ENCODE measurements at places on chromosomes 3 and 15.

- DNase-seq, result no peak
Measured at GRCh38 chr15:22966321-22967083, 13.7 kb downstream of the CYFIP1 start.

- DNase-seq, result no peak
Measured at GRCh38 chr3:72229952-72230351, 445.0 kb upstream of the PROK2 start.

DNA sequence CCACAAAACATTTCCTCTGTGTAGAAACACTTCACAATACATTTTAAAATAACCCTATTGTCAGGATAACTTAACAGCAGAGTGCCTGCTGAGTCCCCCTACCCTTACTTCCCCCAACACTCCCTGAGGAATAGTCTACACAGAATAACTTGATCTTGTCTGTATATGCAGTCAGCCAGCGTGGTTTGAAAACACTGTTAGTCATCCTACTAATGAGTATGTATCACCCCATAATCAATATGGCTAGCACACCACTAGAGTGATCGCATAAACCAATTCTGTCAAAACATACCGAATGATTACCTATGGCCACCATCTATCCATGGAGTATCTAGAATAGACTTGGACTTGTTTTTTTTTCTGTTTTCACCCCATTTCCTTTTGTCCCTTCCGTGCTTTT lies 152.7 kb upstream of the NECTIN3 start:
- no peak for DNase-seq

- no peak for DNase-seq
Measured at GRCh38 chr3:140627756-140628155, 50.1 kb upstream of the TRIM42 start.

- no peak for DNase-seq
Measured at GRCh38 chr3:194854659-194855390, 169.1 kb downstream of the FAM43A start.

- no peak for DNase-seq
Measured at GRCh38 chr3:9913601-9914000, 3.3 kb upstream of the IL17RC start.

DNA sequence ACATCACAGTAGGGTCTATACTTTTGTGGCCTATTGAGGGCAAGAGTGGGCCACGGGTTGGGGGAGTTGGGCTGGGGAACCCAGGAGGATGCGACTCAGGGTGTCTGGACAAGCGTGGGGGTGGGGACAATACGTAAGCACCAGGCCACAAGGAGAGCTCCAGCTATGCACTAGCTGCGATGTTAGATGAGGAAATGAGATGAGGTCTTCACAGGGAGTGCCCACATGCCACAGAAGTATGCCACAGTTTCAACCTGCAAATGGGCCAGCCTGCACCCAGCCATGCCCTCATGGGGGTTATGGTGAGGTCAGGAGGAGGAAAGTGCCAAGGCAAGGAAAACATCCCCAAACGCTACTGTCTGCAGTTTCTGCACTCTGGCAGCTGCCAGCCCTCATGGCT lies 30.5 kb downstream of the CACNA2D2 start:
- DNase-seq, result no peak

DNA sequence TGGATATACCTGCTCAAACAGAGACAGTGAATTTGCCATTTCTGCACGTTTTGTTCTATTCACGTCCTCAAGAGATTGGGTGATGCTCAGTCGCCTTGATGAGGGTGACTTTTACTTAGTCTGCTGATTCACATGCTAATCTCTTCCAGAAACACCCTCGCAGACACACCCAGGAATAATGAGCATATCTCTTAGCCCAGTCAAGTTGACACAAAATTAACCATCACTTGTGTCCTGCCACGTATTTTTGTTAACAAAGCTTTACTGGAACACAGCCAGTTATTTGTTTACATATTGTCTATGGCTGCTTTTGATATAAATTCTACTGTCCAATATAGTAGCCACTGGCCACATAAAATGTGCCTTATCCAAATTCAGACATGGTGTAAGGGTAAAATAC lies 218.3 kb downstream of the FHIT start:
- no peak for DNase-seq

DNA sequence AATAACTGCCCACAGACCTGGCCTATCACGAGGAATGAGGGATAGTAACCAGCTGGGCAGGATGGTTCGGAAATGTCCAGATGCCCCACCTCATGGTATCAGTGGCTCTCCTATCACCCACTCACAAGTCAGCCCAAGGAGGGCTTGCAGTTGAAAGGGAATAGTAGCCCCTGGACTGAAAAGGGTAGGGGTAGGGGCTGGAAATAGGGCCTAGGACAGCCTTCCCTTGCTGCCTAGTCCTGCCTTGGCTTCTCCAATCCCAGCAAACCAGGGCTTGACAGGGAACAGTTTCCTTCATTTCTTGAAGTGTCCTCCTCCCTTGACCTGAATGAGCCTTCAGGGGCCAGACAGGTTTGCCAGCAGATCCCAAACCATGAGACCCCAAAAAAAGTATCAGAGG lies 1.2 kb upstream of the CACNA2D2 start:
- no peak for DNase-seq

GRCh38 chr3:172604895-172605646 lies 81.8 kb upstream of the TNFSF10 start:
- DNase-seq, result no peak

GRCh38 chr3:117080872-117081271 lies 371.3 kb downstream of the TUSC7 start:
- DNase-seq, result no peak

DNA sequence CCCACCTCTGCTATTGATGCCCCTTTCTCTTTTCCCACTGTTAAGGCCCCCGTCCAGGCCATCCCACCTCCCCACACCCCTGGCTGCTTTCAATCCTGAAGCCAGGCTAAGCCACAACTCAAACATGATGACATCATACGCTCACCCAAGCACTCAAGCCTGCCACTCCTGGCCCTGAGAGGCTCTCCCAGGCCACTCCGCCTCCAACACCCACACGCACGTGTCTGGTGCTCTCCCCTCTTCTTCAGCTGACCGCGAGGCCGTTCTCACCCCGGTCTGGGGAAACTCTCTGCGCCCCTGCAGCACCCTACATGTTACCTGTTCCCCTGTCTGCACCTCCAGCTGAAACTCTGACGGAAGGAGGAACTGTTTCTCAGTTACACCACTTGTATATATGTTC lies 6.2 kb downstream of the ZXDC start:
- DNase-seq, result no peak

GRCh38 chr15:69887009-69887408 lies 210.7 kb downstream of the TLE3 start:
- DNase-seq, result no peak

DNA sequence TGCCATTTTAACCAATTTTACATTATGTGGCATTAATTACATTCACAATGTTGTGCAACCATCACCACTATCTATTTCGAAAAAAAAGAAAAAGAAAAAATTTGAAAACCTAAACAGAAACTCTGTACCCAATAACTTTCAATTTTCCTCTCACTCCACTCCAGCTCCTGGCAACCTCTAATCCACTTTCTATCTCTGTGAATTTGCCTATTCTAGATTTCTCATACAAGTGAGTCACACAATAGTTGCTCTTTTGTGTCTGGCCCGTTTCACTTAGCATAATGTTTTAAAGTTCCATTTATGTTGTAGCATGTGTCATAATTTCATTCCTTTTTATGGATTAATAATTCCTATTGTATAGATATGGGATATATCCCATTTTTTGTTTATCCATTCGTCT lies 53.3 kb upstream of the TBC1D5 start:
- DNase-seq, result no peak

- no peak for DNase-seq
Measured at GRCh38 chr3:152256851-152257562, 11.7 kb upstream of the MBNL1 start.

- no peak for DNase-seq
Measured at GRCh38 chr3:78101384-78101783, 1061.5 kb downstream of the ROBO2 start.

DNA sequence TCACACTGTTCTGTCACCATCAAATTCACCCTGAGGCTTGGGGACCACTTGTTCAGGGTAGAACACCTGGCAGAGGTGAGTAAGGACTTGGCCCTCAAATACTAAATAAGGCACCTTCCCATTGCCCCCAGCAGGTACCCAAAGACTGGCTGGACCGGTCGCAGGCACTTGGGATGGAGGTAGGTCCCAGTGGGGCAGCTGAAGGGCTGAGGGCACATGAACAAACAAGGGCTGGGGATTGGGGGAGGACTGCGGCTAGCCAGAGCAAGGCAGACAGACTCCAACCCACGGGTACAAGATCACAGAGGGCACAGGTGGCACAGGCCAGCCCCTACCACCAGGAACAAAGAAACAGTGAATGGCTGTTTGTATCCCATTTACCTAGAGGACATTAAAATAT lies 1.9 kb downstream of the MRPS25 start:
- DNase-seq, result no peak

GRCh38 chr3:55795746-55796145 lies 308.6 kb upstream of the WNT5A start:
- DNase-seq, result no peak

GRCh38 chr3:177599326-177599725 lies 402.0 kb upstream of the TBL1XR1 start:
- DNase-seq, result no peak

DNA sequence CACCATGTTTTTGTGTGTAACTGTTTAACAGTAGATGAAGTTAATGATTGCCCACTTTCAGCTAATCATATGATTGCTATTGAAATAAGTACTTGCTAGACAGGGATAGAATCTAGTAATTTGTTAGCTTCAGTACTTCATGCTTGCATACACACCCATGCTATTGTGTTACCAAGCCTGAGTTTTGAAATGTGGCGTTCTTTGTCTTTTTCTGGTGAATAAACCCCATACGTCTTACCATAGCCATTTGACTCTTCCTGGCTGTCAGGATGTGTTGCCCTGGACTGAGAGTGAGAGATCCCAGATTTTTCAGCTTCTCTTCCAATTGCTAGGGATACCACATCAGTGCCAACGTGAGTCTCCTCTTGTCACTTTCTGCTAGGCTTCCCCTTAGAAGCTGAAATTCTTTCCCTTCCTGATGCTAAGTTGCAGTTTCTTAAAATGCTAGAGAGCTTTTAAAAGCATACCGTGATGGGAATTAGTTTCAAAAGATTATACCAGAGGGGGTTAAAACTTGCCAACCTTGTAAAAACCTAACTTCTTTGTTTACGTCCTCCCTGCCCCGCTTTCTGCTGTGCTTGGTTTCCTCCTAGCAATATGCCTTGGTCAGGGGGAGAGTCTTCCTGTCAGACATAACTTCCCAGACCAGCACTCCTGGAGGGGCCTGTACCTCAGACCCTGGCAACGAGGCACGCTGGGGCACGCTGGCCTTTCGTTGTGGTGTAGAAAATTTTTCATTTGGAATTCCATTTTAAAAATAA lies 62.9 kb upstream of the ULK4 start:
- no peak for DNase-seq

GRCh38 chr3:99716463-99716995 lies 78.1 kb downstream of the COL8A1 start:
- no peak for DNase-seq

GRCh38 chr3:183542355-183542754 lies 13.2 kb downstream of the KLHL6 start:
- no peak for DNase-seq

- DNase-seq, result no peak
Measured at GRCh38 chr3:37197810-37198371, 23.5 kb upstream of the LRRFIP2 start.

- no peak for DNase-seq
Measured at GRCh38 chr15:33913459-33913858, 54.8 kb upstream of the CHRM5 start.

DNA sequence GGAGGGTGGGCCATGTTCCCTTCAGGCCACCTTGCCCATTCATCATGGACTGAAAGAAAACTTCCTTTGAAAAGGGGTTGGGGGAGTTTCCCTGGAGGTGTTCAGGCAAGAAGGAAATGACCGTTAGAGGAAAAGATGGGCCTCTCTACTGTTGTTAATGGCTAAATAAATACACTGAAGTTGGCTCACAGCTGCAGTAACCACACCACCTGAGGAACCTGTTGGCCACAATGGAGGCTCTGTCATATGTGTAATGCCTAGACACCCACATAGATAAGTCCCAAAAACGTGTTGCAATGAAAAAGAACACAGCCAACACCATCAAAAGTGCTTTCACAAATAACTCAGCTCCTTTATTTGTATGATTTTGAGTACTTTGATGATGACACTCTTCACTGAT lies 38.2 kb upstream of the FAM3D start:
- no peak for DNase-seq

DNA sequence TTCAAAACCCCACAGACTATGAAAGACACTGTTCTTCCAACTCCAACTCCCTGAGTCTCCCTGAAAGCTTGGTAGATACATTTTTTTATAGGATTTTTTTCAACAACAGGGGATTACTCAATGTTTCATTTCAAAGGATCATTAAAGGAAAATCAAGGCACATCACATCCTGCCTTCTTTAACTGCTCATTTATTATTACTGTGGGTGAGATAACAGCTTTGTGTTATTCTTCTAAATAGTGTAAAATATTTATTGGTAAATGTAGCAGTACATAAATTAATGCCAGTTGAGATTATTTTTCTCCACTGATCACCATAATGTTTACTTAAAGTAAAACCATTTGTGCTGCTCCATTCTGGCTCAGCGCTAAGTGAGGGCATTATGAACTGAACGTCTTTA lies 57.2 kb downstream of the AGBL1 start:
- no peak for DNase-seq

- DNase-seq, result no peak
Measured at GRCh38 chr15:49678655-49679054, 57.8 kb downstream of the DTWD1 start.

- no peak for DNase-seq
Measured at GRCh38 chr3:11346416-11346815, 74.2 kb downstream of the ATG7 start.

DNA sequence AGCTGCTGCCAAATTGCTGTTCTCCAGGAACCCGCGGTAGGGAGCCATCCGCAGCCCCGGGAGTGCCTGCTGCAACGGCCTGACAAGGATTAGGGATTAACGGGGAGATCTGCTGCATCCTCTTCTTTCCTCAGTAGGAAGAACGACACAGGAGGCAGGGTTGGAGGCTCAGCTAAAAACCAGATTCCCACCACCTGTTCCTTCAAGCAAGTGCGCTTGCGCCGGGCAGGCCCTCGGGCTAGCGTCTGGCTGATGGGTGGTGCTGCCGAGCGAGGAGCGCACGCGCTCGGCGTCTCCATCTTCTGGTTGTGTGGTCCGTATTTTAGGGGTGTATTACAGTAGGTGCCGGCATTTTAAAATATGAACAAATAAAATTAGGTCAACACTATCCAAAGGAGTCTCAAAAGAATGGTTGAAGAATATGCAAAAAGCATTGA lies 25.4 kb upstream of the SLC25A26 start:
- no peak for DNase-seq

GRCh38 chr3:116067326-116067725 lies 378.0 kb downstream of the LSAMP start:
- DNase-seq, result no peak
